NAMALWA (cell line): ENCODE measurements at places on chromosomes 6 and 20.
A peak's percentile ranks its signal among the peaks of the same experiment; 100 is the strongest.

GRCh38 chr20:62907384-62908317, 18.7 kb downstream of the DIDO1 start:
- DNase-seq = peak; percentile 71

- DNase-seq = no peak
Measured at GRCh38 chr6:30136570-30137286, 788 bp downstream of the TRIM40 start.

DNA sequence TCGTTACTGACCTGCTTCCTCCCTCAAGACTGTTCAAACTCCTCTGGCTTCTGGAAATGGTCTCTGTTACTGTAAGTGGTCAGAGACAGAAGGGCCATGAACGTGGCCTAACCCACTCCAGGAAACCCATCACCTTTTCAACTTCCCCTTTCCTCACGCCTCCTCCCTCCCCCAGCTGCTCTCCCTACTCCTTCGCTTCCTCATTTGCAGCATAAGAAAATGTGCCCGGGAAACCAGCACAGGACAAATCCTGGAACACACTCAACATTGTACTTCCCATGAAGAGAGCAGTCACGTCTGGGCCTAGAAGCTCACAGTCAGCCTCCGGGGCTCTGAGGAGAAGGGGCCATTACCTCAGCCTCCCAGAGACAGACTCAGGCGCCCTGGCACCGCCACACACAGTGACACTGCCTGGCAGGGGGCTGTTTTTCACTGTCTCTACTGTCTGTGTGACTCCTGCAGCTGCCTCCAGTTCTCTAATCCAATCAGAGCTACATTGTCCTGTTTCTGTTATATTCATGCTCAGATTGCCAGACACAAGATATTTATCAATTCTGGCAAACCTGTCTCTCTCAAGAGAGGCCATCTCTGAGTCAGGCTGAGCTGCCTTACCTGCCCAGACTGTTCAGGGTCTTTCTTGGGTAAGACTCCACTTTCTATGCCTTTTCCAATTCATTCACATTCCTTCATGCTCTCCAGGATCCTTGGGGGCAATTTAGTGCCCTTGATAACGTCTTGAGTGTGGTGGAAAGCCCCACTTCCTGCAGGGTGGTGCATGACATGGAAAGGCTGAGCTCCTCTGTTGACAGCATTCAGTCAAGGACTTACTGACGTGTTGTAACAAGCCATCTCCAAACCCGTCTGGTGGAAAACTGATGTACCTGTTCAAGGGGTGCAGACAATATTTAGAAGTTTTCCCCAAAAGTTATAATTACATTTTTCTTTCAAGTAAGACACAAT, 242.2 kb downstream of the HIVEP2 start:
- no peak for DNase-seq

DNA sequence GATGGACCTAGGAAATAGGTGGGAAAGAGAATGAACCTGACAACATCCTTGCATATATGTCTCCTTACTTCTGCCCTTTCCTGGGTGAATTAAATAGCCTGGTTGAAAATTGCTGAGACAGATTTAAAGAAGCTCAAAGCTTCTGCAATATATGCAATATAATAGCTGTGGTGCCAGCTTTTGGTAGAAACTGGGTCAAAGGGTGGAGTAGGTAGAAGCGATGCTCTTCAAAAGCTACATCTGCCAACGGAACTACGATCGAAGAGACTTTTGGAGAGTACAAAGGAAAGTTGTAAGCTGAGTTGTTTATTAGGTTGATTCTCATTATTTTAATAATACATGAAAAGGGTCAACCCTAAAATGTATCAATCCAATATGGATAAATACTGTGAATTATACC, 22.8 kb upstream of the TTK start:
- DNase-seq = no peak

- no peak for DNase-seq
Measured at GRCh38 chr6:141925001-141925400, 207.7 kb upstream of the GJE1 start.
